ENCODE measurements at places on chromosomes 1 and 21.

GRCh38 chr1:204366759-204367158 lies 7.0 kb upstream of the PLEKHA6 start:
- no peak for DNase-seq

- DNase-seq = no peak
Measured at GRCh38 chr1:212716161-212716560, 16.5 kb upstream of the BATF3 start.

DNA sequence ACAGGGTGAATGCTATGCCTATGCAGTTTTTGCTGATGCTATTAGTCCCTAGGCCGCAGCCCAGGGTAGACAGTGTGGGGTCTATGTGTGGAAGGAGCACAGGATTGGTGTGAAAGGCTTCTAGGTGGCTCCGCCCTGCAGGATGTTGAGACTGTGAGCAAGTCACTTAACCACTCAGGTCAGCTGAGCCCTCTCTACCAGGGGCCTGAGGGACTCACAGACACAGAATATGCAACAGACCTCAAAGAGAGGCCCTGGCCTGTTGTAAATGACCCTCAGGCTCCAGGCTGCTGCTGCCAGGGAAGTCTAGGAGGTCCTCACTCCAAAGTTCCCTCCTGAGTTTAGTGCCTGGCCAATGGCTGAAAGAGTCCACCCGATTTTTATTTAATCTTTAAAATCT lies 11.0 kb downstream of the NHLH2 start:
- DNase-seq = no peak

DNA sequence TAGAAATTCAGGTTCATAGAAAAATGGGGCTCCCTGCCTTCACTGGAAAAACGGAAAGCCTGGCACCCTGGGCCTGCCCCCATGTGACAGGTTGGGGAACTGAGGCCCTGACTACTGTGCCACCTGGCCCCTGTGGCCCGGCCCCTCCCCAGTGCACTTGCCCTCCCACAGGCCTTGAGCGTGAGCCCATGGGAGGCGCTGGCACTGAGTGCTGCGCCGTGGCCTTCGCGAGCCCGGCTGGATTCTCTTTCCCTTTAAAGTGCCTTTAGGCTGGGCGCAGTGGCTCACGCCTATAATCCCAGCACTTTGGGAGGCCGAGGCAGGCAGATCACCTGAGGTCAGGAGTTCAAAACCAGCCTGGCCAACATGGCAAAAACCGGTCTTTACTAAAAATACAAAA lies 45.7 kb downstream of the SLC37A1 start:
- no peak for DNase-seq

- DNase-seq = no peak
Measured at GRCh38 chr1:109397581-109398342, at the start of gene SORT1. TSS of gene SORT1 (minus strand) at chr1:109397918. CDS start at chr1:109397892, 26 bp downstream.

DNA sequence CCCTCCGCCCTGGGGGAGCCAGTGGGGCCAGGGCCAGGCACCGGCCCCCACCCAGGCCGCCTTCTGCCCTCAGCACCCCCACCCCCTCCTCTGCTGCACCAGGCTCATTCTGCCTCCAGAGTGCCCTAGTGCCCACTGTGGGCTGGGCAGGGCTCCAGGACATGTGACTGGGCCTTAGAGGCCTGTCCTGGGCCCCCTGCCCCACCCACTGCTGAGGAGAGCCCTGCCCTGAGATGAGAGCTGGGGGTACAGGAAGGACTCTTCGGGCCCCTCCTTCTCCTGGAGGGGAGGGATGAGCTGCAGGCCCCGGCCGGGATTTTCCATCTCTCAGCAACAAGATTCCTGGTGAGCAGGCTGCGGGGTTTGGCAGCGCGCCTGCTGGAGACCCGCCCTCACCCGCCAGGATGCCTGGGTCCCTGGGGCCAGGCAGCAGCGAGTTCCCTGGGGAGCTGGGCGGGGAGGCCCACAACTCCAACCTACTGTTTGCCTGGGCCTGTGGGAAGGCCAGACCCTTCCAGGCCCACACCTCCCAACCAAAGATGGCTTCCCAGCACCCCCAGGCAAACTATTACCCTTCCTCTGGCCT lies 14.0 kb downstream of the AHDC1 start:
- no peak for DNase-seq

DNA sequence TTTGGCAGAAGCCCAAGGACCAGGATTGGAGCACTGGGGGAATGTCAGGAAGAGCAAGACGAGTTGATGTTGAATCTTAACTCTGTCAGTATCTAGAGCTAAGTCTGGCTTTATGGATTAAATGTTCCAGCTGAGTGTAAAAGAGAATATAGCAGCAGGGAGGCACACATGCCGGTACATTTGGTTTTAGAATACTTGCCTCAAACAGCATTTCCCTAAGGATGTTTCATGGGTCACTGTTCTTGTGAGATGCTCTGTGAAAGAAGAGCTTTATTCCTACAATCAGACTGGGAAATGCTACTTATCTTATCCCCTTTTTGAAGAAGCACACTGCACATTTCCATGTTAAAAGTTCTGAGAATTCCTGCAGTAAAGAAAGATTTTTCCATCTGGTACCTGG lies 440.3 kb upstream of the B3GALT2 start:
- DNase-seq = no peak

DNA sequence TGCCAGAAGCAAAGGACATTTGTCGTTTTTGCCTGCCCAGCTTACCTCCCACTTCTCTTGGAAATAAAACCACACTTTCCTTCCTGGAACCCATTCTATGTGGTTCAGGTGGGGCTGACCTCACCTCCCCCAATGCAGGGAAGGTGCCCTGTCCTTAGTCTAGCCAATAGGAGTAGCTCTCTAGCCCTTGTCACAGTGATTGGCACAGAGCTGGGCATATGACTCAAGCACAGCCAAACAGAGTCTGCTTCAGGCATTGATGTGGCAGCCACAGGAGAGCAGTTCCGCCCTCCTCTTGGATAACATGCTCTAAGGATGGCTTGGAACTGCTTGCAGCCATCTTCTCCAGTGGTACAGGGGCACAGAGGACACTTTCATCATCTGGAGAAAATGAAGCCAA lies 134.0 kb downstream of the LRIG2 start:
- DNase-seq = no peak

- no peak for DNase-seq
Measured at GRCh38 chr1:228004331-228004855, 2.4 kb upstream of the WNT3A start.

- DNase-seq = no peak
Measured at GRCh38 chr1:19042675-19043578, 86.5 kb upstream of the IFFO2 start.

GRCh38 chr1:21552715-21553114 lies 43.5 kb downstream of the ALPL start:
- DNase-seq = no peak

DNA sequence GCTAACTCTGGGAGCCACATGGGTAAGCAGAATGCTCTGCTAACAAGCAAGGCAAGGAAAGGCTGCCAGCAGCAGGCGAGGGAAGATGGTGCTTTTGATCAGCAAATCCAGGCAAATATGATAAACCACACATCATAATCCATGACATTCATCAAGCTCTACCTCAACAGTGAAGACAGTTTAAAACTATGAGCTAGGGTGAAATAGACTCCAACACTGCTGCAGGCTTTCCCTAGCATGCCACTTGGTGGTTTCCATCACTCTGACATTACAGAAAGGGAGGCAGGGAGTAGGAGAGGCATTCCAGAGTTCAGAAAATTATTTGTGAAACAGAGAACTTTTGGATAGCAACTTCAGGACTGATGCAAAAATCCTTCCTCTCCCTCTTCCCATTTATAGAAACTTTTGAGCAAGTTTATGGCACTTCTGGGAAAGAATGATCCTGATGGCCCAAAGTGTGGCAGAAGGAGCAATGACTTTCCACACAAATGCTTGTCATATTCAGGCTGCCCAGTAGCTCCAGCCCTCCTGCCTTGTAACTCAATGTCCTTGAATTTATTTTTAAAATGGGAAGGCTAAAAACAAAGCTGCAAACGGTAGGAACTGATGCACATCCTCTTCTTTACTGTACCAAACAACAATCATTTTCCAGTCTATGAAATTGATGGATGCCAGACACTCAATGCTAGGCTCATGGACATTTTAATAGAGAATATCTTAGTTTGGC lies 70.8 kb downstream of the SMYD2 start:
- DNase-seq = no peak

DNA sequence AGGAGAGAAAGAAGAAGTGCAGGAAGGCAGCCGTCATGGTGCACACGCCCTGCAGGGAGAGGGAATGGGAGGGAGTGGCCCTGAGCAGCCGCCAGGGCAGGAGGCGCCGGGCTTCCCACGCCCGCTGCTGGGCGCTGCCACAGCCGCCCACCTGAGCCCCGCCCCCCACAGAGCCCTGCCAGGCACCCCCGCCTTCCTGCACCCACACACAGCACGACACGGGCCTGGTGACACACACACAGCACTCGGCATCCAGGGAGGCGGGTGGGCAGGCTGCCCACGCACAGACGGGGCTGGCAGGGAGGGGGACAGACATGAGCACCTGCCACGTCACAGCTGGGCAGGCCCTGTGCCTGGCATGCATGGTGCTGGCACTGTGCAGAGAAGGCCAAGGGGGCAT lies 27.5 kb downstream of the ADGRB2 start:
- DNase-seq = no peak

GRCh38 chr1:12244585-12244984 lies 14.8 kb downstream of the VPS13D start:
- no peak for DNase-seq

- DNase-seq = no peak
Measured at GRCh38 chr1:59396387-59396786, 99.5 kb downstream of the FGGY start.

DNA sequence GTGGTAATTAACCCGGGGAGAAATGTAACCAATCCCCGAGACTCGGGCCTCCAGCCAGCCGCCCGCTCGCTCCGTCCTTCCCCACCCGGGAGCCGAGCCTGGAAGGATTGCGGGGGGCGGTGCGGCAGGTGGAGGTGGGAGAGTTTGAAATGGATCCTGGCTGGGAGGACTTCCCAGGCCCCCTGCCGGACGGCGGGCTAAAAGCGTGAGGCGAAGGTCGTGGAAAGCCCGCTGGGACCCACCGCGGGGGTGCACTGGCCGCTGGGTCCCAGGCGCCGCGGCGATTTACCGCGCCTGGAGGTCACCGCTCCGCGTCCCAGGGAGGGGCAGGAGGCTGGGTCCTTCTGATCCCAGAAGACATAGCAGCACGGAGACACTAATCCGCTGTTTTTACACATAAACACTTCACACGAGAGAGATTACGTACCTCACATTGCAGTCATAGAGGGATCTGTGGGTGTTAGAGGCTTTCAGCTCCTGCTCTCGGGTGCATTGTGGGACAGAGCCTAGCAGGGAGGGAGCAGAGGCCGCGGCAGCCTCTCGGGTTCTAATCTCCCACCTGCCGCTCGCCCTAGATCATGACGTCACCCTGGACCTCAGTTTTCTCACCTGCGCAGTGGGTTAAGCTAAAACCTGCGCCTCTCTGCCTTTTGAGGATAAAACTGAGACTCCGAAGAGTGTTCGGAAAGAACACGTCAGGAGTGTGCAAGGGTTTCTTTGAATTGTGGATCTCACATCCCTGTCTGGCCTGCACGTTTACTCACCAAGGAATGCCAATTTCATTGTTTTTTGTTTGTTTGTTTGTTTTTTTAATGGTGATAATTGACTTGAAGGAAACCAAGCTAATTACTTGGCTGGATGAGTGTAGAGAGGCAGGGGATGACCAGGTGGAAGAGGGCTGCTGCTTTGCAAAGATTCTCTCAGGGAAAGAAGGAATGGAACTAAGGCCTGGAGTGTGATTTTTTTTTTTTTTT lies 17.1 kb upstream of the TMEM9 start:
- DNase-seq = no peak

- no peak for DNase-seq
Measured at GRCh38 chr21:20106368-20106767, 891.8 kb upstream of the NCAM2 start.

GRCh38 chr1:89703469-89703868 lies 70.5 kb downstream of the LRRC8C start:
- DNase-seq = no peak

- no peak for DNase-seq
Measured at GRCh38 chr1:903721-904271, 19.9 kb upstream of the SAMD11 start.

DNA sequence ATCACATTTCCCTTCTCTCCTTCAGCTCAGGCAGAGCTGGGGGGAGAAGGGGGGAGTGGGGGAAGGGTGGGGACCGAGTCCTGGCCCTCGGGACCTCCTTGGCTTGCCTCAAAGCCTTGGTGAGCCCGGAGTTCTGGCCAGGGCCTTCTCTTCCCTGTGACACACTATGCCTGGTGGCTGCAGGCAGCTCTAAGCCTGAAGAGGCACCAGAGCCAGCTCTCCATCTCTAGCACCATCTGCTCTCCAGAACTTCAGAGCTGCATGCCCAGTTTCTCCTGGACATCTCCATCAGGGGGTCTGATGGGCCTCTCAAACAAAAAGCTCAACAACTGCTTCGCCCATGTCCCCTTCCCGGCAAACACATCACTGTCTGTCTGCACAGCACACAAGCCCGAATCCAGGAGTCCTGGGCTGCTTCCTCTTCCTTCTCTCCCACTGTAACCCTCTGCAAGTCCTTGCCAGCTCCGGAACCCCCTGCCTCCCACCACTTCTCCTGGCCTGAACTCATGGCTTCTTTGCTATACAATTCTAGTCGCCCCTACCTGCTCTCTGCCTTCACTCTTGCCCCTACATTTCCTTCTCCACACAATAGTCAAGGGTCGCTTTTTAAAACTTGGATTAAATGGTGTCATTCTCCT lies 26.5 kb downstream of the KIAA1614 start:
- DNase-seq = no peak

DNA sequence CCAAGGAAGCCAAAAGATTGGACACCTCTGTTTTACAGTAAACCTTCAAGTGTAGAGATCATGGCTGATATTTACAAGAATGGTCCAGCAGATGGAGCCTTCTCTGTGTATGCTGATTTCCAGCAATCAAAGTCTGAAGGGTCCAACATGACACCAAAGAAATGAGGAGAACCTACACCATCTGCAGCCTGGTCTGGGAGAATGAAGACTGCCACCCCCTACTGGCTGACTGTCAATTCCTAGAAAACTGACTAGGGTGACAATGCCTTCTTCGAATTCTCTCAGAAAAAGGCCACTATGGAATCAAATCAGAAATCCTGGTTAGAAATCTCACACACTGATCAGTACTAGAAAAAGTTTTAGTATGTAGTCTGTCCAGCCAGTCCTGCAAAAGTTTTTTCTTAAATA lies 83.3 kb downstream of the CDC42BPA start:
- no peak for DNase-seq

GRCh38 chr1:172960454-172961208 lies 90.1 kb downstream of the TNFSF18 start:
- DNase-seq = no peak

DNA sequence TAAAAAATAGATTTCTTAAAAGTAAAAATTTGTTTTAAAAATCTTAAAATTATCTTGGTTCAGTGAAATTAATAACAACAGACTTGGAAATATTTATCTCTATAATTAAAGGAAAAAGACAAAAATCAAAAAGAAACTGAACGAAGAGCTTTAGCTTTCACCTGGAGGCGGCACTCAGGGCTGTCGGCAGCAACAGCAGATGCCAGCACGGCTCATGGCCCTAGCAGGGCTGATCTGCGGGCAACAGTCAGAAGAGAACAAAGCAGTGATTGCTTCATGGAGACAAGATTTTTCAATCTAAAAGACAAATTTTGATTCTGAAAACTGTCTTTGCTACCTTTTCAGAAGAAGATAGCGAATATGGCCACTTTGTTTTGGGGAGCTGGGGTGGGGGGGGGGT lies 22.6 kb downstream of the UBE2G2 start:
- DNase-seq = no peak

All from GM12878 (cell line).